ENCODE measurements at places on chromosomes 1 and 21. TPM values are rescaled to one million over a fixed set of nuclear protein-coding genes. Genes with fewer than 3 reads are reported as not detected.

- no peak overlapping the region for H3K27ac ChIP-seq
- no peak overlapping the region for H3K4me3 ChIP-seq
- H3K36me3 ChIP-seq: no peaks in the 10 kb centered on the region
- peaks cover 9% of the 10 kb centered on the region for H3K4me1 ChIP-seq
Observed at GRCh38 chr1:34786521-34787325, 5.7 kb downstream of the GJB3 start.

DNA sequence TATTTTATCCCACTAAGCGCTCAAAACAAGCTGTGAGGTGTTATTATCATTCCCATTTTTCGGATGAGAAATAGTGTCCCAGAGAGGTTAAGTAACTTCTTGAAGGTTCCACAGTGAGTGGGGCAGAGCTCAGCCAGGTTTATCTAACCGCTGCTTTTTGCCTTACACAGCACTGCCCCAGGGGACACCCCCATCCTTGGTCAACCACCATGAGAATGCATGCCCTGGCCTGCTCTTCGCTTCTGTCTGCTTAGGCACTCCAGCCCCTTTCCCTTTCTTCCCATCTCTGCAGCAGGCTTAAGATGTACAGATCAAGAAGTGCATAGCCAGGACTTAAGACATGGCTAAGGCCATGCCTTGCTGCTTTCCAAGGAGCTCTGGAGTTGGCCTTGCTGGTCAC, 159.0 kb upstream of the CD34 start:
- DNase-seq: no peak
- H3K27me3 ChIP-seq: no peaks in the 10 kb centered on the region
- no peak overlapping the region for H3K4me3 ChIP-seq
- no peak overlapping the region for H3K27ac ChIP-seq
- no peaks in the 10 kb centered on the region for H3K36me3 ChIP-seq

DNA sequence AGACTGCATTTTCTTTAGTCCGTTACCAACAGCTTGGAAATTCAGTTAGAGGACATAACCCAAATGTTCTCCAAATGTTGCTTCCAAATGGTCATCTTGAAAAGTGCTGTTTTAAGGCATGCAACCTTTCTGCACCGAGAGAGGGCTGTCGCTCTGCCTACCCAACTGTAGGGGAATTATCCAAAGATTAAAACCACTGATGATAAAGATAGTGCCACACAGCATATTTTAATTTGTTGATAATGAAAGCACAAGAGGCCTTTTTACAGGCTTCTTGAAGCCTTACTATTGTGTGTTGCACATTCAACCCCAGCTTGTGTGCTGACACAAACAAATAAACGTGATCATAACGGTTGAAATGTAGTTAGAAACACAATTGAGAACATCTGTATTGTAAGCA, 121.5 kb downstream of the LMO4 start:
- H3K4me1 ChIP-seq: peaks cover 8% of the 10 kb centered on the region
- no peaks in the 10 kb centered on the region for H3K36me3 ChIP-seq
- no peak overlapping the region for H3K4me3 ChIP-seq
- H3K27me3 ChIP-seq: no peaks in the 10 kb centered on the region
- no peak for DNase-seq
- no peak overlapping the region for H3K27ac ChIP-seq

The PDC gene
- total RNA-seq: not detected

GRCh38 chr1:93489756-93490155, 41.8 kb downstream of the FNBP1L start:
- no peak overlapping the region for H3K27ac ChIP-seq
- no peaks in the 10 kb centered on the region for H3K4me1 ChIP-seq
- DNase-seq: no peak

DNA sequence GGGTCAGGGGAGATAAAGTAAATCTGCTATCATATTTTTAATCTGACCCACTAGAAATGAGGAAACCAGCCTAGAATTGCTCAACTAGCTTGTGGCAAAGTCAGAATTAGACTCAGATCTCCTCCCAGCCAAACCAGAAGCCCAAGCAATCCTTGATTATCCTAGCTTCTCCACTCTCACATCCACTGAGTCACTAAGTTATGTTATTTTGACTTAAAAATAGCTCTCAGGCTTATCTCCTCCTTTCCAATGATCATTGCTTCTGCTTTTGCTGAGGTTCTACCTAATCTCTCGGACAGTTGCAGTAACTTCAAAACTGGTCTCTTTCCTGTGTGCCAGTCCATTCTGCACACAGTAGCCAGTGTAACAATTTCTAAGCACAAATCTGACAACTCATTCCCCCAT, 22.9 kb downstream of the OVAAL start:
- no peaks in the 10 kb centered on the region for H3K27me3 ChIP-seq
- H3K4me3 ChIP-seq: no peak overlapping the region
- DNase-seq: no peak

- no peaks in the 10 kb centered on the region for H3K27me3 ChIP-seq
- H3K27ac ChIP-seq: no peak overlapping the region
- H3K4me3 ChIP-seq: no peak overlapping the region
- no peak for DNase-seq
- H3K4me1 ChIP-seq: no peaks in the 10 kb centered on the region
- H3K36me3 ChIP-seq: no peaks in the 10 kb centered on the region
Observed at GRCh38 chr1:59379371-59379728, 82.5 kb downstream of the FGGY start.

The COL18A1 gene
- 12.3 TPM for total RNA-seq

- peaks cover 14% of the 10 kb centered on the region for H3K4me1 ChIP-seq
- no peak for DNase-seq
- H3K36me3 ChIP-seq: peaks cover 2% of the 10 kb centered on the region
- no peaks in the 10 kb centered on the region for H3K27me3 ChIP-seq
- no peak overlapping the region for H3K4me3 ChIP-seq
Observed at GRCh38 chr1:28058971-28059878, 29.2 kb downstream of the EYA3 start.

- no peak for DNase-seq
- peaks cover 23% of the 10 kb centered on the region for H3K4me1 ChIP-seq
- H3K4me3 ChIP-seq: no peak overlapping the region
- no peak overlapping the region for H3K27ac ChIP-seq
Observed at GRCh38 chr1:22887491-22887890, 85.2 kb downstream of the LACTBL1 start.

The LRRC38 gene
- not detected for total RNA-seq

DNA sequence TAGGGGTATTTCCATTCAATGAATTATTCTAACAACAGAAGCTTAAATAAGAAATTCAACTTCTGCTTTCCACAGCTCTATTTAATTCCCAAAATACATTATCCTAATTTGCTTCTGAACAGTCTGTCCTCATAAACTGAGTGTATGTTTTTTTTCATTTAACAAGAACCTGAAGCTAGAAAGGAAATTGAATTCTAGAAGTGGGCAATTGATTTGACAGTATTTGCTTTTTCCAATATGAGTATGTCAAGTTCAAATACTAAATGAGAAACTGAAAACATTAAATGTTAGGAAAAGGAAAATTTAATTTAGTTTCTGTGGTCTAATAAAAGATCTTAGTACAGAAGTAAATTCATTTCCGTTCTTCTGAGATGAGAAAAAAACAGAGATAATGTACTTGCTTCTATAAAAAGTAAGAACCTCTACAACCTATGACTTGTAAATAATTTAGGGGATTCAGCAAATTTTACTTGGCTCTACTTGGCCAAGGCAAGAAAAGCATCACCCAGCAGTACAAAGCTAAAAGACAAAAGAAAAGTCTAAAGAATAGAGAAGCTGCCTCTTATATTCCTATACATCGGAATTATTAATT, 31.1 kb downstream of the RAB3GAP2 start:
- no peak for DNase-seq
- H3K4me3 ChIP-seq: no peak overlapping the region
- no peak overlapping the region for H3K27ac ChIP-seq

GRCh38 chr1:245475126-245475525, 320.3 kb downstream of the KIF26B start:
- H3K27ac ChIP-seq: no peak overlapping the region
- no peaks in the 10 kb centered on the region for H3K36me3 ChIP-seq
- H3K4me1 ChIP-seq: no peaks in the 10 kb centered on the region
- no peak for DNase-seq
- H3K4me3 ChIP-seq: no peak overlapping the region

DNA sequence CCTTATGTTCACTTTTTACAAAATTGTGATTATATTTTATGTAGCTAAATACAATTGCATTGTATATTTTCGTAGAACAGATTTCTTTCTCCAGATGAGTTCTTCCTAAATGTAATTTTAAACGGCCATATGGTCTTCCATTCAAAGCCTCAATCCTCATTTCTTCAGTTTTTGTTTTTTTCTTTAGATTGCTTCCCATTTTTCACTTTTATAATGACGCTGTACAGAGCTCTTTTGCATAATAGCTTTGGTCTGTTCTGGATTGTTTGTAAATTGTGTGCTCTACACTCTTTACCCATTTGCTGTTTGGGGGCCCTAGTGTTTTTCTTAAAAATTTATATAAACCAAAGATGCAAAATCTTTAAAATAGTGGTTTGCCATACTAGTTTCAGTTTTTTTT, 27.8 kb downstream of the AVPR1B start:
- no peaks in the 10 kb centered on the region for H3K36me3 ChIP-seq
- H3K4me3 ChIP-seq: no peak overlapping the region
- no peaks in the 10 kb centered on the region for H3K27me3 ChIP-seq
- no peak overlapping the region for H3K27ac ChIP-seq

The NR5A2 gene
- total RNA-seq: not detected

DNA sequence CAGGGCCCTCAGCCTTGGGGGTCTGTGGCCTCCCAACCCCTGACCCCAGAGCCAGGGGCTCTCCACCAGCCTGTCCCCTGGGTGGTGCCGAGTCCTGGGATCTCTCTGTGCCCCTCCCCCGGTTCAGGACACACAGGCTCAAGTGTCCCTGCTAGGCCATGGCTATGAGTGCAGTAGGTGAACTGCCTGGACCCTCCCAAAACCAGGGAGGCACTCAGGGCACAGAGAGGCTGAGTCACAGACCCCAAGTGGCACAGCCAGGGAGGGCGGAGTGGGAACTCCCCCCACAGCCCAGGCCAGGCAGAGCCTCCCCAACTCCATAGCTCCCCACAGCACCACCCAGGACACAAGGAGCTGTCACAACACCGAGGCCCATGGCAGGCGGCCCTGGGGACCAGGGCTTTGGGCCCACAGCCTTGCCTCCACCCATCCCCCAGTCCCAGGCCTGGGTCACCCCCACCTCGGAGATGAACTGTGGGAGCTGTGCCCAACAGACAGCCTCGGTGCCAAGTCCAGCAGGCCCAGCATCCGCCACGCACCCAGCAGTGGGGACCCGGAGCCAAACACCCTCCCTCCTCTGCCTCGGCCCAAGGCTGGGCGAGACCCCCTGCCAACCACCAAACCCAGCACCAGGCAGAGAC, 3.2 kb downstream of the DVL1 start:
- H3K27ac ChIP-seq: no peak overlapping the region
- H3K27me3 ChIP-seq: no peaks in the 10 kb centered on the region
- DNase-seq: no peak
- no peaks in the 10 kb centered on the region for H3K36me3 ChIP-seq
- no peak overlapping the region for H3K4me3 ChIP-seq

The BARHL2 gene
- total RNA-seq: not detected
